ENCODE measurements at places on chromosomes 3 and 15.

GRCh38 chr3:164049847-164050246, 1028.4 kb downstream of the SI start:
- no peak for DNase-seq

GRCh38 chr3:43286841-43287499, 630 bp downstream of the SNRK start:
- peak; percentile 17 for DNase-seq

DNA sequence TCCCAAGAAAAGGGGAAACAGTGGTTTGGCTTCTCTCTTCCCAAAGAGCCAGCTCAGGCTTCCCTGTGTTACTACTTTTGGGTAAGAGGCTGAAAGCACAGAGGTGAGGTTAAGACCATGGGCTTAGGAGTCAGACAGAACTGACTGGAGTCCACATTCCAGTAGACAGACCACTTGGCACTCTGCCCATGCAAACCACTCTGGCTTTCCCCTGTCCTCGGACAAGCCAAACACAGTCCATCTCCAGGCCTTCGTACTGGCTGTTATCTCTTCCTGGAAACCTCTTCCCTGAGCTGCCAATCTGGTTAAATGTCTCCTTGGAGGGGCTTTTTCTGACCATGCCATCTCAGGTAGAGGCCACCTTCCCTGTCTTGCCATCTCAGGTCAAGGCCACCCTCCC, 53.1 kb upstream of the FAM3D start:
- no peak for DNase-seq

DNA sequence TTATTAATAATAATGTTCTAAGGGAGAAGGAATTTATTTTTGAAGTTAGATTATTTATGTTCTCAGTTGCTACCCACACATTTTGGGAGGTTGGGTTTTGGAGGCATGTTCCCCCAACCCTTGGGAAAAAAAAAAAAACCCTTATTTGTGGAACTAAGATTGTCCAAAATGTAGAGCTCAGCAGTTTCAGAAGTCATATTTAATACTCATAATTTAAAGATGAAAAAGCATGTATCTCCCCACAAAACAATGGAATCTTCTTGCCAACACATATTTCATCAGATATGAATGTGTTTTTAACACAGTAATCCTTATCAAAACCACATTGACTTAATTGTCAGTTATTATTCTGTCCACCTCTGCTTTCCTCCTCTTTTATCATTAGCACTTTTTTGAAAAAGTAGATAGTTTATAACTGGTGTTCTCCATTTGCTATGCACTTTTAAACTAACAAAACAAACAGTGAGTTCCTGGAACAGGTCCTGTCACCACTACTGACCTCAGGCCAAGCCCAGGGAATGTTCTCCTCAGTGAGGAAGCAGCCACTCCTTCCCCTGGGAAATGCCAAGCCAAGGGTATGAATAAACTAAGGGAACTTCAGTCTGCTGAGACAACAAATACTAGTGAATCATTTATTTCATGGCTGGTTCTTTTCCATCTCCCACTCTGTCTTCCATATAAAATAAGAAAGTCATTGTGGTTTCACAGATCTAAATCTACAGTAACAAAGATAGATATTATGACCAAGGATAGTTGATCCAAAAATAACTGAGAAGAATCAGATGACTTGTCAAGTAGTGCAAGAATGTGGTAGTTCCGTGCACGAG, 414.4 kb upstream of the ALCAM start:
- peak; percentile 80 for DNase-seq

DNA sequence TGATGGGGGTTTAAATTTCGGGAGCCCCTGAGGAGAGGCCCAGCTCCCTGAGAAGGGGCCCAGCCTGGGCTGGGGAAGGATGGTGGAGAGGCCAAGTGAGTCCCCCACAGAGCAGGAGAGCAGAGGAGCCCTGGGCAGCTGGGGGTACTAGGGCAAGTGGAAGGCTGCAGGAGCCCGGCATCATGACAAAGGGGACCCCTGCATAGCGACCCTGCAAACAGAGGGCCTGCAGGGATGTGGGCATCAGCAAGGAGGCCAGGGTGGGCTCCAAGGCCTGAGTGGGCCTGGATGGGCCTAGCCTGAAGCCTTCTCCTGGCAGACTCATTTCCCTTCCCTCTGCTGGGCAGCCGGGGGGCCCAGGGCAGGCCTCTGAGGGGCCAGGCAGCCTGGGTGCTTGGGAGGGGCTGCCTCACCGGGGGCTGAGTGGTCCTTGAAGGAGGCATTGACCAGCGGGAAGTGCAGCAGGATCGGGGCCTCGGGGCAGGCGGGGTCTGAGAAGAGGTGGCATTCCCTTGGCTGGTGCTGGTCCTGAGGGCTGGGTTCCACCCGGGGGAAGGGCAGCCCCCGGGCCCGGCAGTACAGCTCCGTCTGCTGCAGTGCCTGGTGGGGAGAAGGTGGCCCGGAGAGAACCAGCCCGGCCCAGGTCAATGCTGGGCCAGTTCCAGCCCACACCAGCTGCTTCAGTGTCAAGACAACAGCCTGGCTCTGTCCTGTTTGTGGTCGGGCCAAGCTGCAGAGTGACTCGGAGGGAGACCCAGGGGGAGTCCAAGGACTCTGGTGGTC, 24.7 kb downstream of the PLA2G4D start:
- DNase-seq, result no peak

DNA sequence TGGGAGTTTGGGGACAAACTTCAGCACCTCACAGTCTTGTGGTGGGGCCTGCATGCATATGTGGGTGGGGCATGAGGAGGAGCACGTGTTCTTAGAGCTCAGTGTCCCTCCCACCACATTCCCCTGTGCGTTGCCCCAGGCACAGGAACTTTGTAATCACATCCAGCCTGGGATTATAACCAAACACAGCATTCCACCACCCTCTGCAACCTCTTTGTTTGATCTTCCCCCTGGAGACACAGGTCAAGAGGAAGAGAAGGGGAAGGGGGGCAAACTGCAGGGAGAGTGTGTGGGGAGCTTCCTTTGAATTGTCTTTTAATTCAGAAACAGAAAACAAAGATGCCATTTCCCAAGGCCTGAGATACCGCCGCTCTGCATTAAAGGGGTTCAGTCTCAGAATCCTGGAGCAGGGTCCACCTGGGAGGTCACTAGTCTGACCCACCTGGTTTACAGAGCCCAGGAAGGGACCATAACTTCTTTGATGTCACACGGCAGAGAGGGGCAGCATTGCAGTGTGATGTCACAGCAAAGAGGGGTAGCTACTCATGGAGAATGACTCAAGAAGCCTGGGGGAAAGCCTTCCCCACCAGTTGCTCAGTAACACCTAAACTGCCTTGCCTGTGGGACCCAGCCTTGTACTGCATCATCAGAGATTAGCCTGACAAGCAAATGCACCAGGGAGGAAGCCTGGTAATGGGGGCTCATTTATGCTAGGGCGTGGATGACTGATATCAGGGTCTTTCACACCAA, 106.3 kb upstream of the RNU6-1 start:
- DNase-seq, result peak; percentile 40

DNA sequence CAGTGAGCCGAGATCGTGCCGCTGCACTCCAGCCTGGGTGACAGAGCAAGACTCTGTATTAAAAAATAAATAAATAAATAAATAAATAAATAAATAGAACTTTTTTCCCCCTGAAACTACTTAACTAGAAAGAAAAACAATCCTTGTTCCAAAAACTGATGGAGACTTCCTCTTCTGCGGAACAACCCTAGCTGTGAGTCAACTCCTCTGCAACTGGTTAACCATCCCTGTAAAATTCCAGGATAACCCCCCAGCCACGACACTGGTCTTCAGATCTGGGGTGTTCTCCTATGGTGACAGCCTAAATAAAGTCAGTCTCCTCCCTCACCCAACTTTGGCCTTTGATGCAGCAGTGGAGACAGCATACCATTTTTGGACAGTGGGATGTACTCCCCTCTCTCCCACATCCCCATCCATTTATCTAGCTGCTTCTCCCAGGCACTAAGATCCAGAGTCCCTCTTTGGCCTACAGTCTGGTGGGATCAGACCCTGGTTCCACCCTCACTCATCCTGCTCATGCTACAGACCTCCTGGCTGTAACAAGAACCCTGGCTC, 352.6 kb downstream of the OCA2 start:
- peak; percentile 24 for DNase-seq

- DNase-seq, result no peak
Observed at GRCh38 chr3:98518816-98519215, 3.9 kb downstream of the CLDND1 start.

- DNase-seq, result peak; percentile 57
Observed at GRCh38 chr3:86815880-86816279, 175.1 kb downstream of the VGLL3 start.

- no peak for DNase-seq
Observed at GRCh38 chr15:41945221-41945620, 27.1 kb downstream of the EHD4 start.

GRCh38 chr3:164419220-164419619, 659.1 kb downstream of the SI start:
- DNase-seq, result no peak

- DNase-seq, result no peak
Observed at GRCh38 chr3:117486719-117487716, 777.4 kb downstream of the TUSC7 start.

GRCh38 chr3:116161575-116162525, 283.4 kb downstream of the LSAMP start:
- no peak for DNase-seq

GRCh38 chr3:173439004-173439403, 41.5 kb downstream of the NLGN1 start:
- DNase-seq, result no peak

DNA sequence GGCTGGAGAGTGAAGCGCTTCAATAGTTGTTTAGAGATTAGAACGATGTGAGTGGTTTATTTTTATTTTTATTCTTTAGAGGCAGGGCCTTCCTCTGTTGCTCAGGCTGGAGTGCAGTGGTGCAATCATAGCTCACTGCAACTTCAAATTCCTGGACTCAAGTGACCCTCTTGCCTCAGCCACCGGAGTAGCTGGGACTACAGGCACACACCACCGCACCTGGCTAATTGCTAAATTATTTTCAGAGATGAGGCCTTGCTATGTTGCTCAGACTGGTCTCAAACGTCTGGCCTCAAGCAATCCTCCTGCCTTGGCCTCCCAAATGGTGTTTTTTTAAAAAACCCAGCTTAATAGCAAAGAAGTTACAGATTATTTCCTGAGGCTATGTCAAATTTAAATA, 29.0 kb downstream of the PPARG start:
- no peak for DNase-seq

GRCh38 chr3:197026481-197026866, 3.1 kb downstream of the MELTF start:
- no peak for DNase-seq

- DNase-seq, result no peak
Observed at GRCh38 chr15:79161837-79162508, 71.4 kb upstream of the RASGRF1 start.

GRCh38 chr15:29854413-29854812, 32.1 kb upstream of the TJP1 start:
- DNase-seq, result no peak

DNA sequence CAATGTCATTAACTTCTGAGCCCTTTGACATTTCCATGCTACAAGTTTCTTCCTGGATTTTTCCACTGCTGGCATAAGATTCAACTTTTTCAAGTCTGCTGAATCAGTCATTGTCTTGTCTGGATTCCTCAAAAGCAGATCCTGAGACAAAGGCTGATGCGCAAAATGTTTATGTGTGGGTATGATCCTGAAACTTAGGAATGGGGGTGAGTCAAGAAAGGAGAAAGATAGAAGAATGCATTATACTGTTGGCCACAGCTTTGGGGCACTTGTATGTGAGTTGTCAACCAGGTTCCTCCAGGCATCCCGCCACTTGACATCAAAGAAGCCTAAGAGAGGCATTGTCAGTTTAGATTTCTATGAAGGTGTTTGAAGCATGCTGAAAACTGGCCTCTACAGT, 50.4 kb downstream of the FOXB1 start:
- no peak for DNase-seq
